ENCODE measurements at places on chromosomes 1 and 21.

DNA sequence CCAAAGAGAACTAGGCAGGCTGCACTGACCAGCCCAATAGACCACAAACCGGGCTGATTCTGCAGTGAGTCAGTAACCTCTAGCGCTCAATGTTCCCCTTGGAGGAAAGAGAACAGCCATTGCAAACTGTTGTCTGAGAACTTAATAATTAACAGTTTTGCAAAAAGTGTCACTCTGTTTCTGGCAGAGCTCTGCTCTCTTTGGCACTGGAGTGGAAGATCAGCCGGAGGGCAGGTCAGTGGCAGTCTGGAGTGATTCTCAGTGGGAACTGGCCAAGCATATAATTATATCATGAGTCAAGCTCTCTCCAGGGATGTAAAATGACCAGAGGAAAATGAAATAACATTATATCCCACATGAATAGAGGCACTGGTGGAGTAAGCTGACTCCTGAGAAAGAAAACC is 238.3 kb downstream of the HLX start:
- no peak for DNase-seq

DNA sequence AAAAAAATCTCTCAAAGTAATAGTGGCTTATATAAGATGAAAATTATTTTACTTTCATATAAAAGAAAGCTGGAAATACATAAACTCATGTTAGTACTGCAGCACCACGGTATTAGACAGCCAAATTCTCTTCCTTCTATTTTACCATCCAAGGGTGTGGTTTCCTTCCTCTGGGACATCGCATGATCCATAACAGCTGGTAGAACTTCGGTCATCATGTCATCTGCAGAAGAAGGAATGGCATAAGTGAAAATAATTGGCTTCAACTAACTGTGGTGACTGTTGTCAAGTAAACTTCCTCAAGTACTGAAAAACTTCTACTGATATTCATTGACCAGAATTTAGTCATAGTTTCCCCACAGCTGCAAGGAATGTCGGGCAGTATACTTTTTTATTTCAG is 28.3 kb upstream of the IFI44L start:
- DNase-seq: no peak

DNA sequence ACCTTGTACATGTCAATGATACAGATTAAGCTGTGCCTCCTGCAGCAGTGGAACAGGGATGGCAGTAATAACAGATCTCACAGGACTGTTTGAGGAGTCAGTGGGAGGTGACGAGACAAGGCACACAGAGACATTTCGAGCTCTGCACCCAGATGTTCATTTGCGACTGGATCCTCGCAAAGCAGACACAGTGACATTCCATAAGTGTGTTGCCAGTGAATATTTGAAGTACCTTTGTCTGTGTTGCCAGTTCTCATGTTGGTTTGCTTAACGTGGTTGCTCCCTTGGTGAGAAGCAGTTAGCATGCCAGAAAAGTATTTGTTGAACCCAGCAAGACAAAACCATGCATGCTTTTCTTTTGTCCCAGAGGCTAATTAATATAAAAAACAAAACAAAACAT is 67.0 kb downstream of the NID1 start:
- DNase-seq: no peak

GRCh38 chr1:114715952-114716303 is 643 bp downstream of the NRAS start:
- no peak for DNase-seq
